Stimulated activated CD4-positive, alpha-beta T cell treated with anti-CD3 and anti-CD28 coated beads, Interleukin-12 subunit alpha, Interleukin-12 subunit beta, amount 100 ng/mL, for 48 hours (primary cell): ENCODE measurements at places on chromosomes 12 and 14.

DNA sequence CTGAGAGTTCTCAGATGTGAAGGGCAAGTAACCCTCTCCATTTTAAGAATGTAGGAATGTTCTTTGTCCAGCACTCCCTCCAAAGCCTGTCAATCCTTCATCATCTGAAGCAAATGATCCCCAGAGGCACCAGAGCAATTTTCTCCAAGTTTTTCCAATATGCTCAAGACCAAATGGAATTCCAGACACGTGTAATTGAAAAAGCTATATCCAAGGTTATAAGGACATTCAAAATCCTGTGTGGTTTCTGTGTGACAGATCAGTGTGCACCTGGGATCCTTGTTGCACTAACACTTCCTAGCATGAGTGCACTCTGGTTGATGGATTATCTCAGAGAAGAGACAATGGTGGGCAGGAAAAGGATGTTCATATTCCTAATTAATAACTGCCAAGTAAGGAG lies 65.6 kb upstream of the OVCH1 start:
- DNase-seq, result no peak

- DNase-seq, result no peak
Observed at GRCh38 chr14:75579338-75579864, 981 bp downstream of the FLVCR2 start.

DNA sequence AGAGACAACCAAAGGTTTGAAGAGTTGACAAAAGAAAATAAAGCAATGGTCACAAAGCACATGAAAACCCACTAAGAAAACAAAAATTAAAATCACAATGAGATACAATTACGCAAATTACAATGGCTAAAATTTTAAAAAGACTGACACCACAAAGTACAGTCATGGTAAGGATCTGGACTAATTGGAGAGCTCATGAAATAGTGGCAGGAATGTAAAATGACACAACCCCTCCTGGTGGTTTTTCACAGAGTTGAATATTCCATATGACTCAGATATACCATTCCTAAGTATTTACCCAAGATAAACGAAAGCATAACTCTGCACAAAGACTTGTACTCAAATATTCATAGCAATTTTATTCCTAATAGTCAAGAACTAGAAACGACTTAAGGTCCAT lies 65.9 kb downstream of the NOVA1 start:
- no peak for DNase-seq

DNA sequence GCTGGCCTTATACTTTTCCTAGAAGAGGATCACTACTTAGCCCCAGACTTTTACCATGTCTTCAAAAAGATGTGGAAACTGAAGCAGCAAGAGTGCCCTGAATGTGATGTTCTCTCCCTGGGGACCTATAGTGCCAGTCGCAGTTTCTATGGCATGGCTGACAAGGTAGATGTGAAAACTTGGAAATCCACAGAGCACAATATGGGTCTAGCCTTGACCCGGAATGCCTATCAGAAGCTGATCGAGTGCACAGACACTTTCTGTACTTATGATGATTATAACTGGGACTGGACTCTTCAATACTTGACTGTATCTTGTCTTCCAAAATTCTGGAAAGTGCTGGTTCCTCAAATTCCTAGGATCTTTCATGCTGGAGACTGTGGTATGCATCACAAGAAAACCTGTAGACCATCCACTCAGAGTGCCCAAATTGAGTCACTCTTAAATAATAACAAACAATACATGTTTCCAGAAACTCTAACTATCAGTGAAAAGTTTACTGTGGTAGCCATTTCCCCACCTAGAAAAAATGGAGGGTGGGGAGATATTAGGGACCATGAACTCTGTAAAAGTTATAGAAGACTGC lies 1.5 kb downstream of the MGAT2 start:
- no peak for DNase-seq

- DNase-seq, result peak; percentile 93
Observed at GRCh38 chr14:69766984-69767368, at the start of gene SRSF5. TSS of gene SRSF5 (plus strand) at chr14:69767142. CDS start at chr14:69768157, 1,015 bp downstream.

GRCh38 chr14:24806061-24806678 lies 172.2 kb upstream of the GZMB start:
- peak; percentile 45 for DNase-seq

DNA sequence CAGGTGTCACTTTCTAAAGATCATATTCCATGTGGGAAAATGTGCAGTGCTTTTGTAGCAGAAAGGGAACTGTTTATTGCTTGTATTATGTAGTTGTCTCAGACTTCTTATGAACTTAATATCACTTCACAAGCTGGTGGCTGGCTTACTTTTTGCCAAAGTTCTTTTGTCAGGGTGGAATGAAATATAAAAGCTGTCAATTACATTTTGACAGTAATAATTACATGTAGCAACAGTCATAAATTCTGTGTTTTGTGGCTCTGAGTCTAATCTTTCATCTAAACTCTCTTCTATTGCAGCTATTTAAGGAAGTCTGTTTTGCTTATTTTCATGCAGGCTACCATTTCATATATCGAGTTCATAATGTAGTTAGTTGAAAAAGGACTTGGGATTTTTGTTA lies 106.6 kb downstream of the OTOGL start:
- DNase-seq, result no peak

GRCh38 chr14:45140661-45141187 lies 5.0 kb downstream of the FANCM start:
- no peak for DNase-seq

- DNase-seq, result no peak
Observed at GRCh38 chr12:108906971-108907370, 27.1 kb downstream of the DAO start.

GRCh38 chr14:71006200-71006563 lies 98.9 kb downstream of the PCNX1 start:
- no peak for DNase-seq

- DNase-seq, result no peak
Observed at GRCh38 chr14:94303111-94303510, 10.0 kb upstream of the SERPINA10 start.

DNA sequence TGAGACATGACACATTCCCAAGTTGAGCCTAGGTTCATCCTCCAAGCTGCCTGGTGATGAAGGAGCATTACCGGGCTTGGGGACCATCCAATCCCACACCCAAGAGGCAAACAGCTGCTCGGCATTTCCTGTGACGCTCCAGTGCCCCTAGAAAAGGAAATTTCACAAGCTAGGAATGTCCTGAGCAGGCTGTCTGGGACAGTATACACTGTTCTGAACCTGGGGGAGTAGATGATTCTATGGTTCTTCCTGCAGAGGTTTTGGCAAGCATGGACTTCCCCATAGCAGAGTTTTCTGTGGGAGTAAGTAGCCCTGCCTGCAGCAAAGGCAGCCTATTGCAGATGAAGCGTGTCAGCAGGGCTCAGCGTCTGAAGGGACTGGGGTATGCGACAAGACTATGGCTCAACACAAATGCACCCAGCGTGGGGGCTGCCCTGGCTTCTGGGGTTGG lies 47.4 kb upstream of the SRSF5 start:
- DNase-seq, result no peak

GRCh38 chr12:86838711-86839110 lies 582.5 kb upstream of the MGAT4C start:
- no peak for DNase-seq

DNA sequence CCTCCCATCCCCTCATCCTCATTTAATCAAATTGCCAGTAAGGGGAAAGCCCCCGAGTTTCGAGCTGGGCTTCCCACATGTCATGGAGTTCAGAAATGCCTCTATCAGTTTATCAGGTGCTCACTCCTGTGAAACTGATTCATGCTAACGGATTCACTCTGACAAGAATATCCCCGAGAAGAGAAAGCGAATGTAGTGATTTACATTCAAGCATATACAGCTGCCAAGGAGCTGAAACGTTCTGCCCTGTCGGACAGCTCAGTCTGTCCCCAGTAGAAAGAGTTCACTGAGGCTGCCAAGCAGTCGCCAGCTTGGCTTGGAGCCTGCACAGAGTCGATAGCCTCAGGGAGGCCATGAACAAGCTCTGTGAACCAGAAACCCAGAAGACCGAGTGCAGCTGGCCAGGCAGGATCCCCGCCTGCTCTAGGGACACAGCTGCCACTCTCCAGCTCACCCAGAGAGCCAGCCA lies 88.4 kb downstream of the TMCC3 start:
- no peak for DNase-seq

GRCh38 chr14:50362764-50363713 lies 33.6 kb downstream of the CDKL1 start:
- DNase-seq, result peak; percentile 32

DNA sequence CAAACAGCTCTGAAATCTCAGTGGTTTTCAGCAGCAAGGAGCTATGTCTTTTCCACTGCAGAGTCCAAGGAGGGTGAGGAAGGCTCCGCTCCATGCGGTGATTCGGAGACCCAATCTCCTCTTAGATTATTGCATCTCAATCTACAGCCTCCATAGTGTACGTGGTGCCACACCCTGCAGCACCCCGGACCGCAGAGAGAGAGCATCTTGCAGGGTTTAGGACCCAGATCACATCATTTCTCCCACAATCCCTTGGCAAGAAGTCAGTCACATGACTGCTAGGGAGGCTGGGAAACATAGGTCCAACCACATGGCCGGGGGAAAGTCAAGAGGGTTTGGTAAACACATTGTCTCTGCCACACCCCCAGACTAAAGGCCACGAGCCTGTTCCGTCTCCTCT lies 209.4 kb upstream of the TMEM132C start:
- DNase-seq, result no peak

DNA sequence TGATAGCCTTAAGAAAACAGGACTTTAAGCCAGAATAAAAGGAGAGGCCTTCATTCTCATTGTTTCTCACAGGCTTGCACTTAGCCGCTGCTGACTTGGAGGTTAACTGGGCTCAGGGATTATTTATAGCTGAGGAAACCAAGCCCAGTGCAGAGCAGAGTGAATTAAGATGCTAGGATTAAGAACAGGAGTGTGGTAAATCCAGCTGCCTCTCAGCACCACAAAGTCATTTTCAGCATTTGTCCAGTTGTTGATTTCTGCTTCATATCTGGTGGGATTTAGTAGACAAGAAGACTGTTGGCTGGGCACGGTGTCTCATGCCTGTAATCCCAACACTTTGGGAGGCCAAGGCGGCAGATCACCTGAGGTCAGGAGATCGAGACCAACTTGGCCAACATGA lies 14.3 kb upstream of the KRT73 start:
- DNase-seq, result no peak

- DNase-seq, result no peak
Observed at GRCh38 chr12:132140501-132140900, 3.6 kb downstream of the DDX51 start.

DNA sequence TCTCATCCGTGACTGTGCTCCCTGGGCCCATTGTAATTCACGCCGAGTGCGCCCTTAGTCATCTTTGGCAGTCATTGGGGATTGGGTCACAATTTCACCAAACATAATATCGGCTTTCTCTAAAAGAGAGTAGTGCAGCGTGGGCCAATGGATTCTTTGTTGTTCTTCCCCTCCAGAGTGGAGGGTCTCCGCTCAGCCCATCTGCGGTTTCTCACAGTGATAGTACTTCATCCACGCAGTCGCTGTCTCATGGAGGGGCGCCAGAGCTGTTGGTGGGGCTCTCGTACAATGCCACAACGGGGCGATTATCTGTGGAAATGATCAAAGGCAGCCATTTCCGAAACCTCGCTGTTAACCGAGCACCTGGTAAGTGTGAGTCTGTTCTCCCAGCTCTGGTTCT lies 321.8 kb downstream of the SNAPC1 start:
- no peak for DNase-seq

DNA sequence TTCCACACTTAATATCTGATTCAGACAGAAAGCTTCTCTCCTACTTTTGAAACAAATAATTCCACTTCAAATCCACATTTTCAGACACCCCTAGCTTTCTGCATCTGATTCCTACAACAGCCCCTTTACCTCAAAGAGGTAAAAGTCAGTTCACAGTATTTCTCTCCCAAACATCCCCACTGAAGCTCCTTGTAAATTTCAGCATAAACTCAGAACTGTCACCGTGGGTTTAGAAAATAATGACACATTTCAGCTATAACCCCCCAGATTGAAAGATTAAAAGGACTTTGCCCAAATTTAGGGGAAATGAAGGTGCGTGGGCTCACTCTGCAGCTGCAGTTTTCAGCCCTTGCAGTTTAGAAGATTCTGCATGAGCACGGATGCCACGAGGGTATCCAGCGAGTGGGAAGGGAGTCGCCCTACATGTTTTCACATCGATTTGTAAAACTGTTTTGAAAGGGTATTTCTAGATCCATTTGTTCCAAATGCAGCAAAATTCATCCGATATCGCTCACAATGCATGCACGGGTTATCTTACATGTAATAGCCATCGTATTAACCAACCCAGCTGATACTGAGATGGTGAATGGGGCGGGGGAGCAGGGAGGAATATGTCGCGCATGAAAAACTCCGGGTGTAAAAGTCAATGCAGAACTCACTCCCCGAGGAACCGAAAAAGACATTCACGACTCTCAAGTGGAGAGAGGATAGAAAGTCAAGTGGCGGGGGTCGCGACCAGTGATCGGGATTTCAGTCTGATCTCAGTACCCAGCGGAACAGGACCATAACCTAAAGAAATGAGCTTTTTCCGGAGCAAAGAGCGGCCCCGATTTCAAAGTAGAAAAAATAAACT lies 5.0 kb upstream of the CCND2 start:
- no peak for DNase-seq

DNA sequence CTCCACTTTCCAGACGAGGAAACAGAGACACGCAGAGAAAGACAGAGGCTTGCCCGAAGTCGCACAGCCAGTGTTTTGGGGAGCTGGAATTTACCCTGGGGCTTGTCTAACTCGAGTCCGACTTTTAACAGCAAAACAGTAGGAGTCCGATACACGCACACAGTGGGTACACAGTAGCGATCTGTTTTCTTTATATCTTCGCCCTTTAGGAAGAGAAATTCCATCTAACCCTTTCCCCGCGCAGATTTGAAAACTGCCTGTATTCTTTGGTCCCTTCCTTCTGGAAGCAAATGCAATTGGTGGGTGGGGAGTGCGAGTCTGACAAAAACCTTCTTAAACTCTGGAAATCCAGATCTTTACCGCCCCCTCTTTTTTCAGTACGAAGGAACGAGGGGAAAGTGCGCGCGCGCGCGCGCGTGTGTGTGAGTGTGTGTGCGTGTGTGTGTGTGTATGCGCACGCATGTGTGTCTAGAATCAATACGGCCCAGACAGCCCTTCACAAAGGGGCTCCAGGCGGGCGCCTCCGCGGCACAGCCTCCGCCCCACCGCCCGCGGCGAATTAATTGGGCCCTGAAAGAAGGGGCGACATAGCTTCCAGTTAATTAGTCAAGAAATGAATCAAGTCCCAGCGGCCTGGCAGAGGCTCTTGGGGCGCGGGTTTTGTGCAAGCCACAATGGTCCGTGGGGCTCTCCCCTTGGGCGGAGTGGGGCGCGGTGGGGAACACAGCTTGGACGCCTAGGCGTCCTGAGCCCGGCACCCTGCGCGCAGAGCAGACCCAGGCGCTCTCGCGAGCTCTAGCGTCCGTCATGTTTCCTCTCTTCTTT lies 14.0 kb upstream of the TBX3 start:
- no peak for DNase-seq

DNA sequence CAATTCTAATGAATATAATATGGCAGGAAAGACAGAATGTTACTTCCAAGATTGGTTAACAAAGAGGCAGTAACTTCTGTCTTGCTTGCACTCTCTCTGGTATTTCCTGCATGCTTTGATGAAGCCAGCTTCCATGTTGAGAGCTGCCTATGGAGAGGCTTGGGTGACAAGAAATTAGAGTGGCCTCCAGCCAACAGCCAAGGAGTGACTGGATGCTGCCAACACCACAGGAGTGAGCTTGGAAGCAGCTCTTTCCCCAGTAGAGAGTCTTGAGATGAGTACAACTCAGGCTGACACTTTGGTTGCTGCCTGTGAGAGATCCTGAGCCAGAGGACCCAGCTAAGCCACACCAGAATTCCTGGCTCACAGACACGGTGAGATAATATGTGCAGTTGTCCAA lies 183.1 kb downstream of the RMST start:
- no peak for DNase-seq
